ENCODE measurements at places on chromosomes 7 and 10.

GRCh38 chr7:50584793-50585408, 19.7 kb upstream of the DDC start:
- no peak for DNase-seq

- no peak for DNase-seq
Measured at GRCh38 chr7:83921941-83922607, 272.5 kb downstream of the SEMA3A start.

GRCh38 chr10:128777342-128777741, 651.1 kb upstream of the MKI67 start:
- no peak for DNase-seq

GRCh38 chr7:40640566-40640965, 505.8 kb downstream of the SUGCT start:
- no peak for DNase-seq

GRCh38 chr10:2150288-2150687, 413.0 kb upstream of the ADARB2 start:
- no peak for DNase-seq

GRCh38 chr7:771234-772004, 44.3 kb upstream of the PRKAR1B start:
- DNase-seq, result no peak

DNA sequence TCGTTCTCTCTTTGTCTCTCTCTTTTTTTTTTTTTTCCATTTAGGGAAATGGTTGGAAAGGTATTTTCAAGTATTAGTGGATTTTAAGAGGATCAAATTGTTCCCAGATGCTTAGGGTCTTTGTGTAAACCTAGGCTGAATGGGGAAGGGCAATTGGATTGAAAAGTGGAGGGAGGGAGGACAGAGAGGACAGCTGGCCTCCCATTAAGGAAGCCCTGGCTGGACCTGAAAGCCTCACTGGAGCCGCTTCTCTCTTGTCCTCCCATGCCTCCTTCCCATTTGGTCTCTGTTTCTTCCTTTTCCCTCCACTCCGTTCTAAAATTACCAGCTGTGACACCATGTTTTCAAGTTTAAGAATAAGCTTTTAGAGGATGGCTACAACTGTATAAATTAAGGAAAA, 104.1 kb downstream of the TACC2 start:
- DNase-seq, result no peak

GRCh38 chr10:112045938-112046337, 137.6 kb downstream of the GPAM start:
- DNase-seq, result no peak

DNA sequence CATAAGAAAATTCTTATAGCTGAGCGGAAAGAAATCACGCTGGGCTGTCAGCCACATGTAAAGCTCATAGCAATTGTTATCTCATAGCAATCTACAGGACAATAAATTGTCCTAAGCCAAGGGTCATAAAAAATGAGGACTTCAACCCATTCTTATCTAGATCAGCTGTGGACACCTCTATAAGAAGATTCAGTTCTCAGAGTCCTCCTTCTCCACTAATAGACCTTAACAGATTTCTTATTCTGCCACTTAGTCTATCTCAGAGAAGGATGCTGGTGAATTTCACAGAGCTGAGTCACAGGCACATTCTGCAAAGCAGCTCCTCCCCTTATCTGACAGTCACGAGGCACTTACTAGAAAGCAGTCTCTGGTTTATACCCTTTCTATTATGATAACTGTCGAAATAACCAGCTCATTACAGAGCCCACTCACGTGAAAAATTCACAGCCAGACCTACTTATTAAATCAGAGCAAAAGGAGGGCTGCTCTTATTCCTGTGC, 185.3 kb upstream of the PCLO start:
- no peak for DNase-seq

- DNase-seq, result no peak
Measured at GRCh38 chr10:27447540-27447939, 56.6 kb upstream of the RAB18 start.

DNA sequence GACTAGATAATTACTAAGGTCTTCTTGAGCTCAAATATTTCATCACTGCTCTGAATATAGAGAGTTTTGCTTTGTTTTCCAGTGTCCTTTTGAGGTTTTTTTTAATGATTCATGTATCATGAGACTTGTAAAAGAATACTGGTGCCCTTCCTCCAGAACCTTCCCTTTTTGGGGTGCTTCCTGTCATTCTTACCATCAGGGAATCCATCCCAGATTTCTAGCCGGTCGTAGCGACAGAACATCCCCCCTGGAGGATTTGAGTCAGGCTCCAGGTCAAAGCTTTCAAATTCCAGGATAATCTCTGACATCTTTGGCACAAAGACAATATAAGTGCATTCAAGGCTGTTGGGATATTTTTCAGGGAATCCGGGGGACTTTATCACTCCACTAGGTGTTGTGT, 71.0 kb downstream of the NRP1 start:
- no peak for DNase-seq

GRCh38 chr10:6563731-6564130, 16.3 kb downstream of the PRKCQ start:
- no peak for DNase-seq

GRCh38 chr7:3589752-3590151, 288.7 kb downstream of the SDK1 start:
- peak; percentile 69 for DNase-seq

DNA sequence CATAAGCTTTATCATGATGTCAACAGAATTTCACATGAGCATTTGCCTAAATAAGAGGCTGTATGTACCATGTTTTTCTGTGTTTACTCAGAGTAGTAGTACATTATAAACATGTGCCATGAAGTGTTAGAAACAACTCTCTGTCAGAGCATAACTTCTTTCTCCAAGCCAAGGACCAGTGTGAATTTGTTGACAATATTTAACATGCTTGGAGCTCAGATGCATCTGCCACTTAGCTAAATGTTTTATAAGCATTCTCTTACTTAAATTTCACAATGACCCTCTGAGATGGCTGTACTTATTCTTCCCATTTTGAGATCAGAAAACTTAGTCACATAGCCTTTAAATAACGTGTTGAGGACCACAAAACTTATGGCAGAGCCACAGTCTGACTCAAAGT, 105.0 kb downstream of the SEMA3D start:
- DNase-seq, result no peak

DNA sequence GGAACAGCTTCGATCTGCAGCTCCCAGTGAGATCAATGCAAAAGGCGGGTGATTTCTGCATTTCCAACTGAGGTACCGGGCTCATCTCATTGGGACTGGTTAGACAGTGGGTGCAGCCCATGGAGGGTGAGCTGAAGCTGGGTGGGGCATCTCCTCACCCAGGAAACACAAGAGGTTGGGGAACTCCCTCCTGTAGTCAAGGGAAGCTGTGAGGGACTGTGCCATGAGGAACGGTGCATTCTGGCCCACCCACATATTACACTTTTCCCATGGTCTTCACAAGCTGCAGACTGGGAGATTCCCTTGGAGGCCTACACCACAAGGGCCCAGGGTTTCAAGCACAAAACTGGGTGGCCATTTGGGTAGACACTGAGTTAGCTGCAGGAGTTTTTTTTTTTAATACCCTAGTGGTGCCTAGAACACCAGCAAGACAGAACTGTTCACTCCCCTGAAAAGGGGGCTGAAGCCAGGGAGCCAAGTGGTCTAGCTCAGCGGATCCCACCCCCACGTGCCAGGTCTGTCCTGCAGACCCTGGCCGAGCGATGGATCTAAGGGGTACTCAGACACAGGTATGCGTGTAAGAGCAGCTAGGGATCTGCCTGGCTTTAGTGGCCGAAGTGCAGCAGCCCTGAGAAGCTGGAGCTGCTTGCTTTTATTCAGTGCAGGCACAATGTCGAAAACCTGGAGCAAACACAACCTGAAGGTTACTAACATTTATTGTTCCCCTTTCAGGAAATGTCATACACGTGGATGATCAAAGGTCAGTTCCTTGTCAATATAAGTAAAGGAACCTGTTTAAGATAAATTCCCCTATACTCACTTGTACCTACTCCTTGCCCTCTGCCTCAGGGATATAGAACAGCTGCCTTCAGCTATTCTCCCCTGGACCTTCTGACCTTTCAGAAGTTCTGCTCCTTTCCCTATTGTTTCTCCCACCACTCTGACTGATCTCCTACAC, 3.1 kb upstream of the SAMD9 start:
- no peak for DNase-seq

- no peak for DNase-seq
Measured at GRCh38 chr7:111540199-111540815, 22.0 kb downstream of the IMMP2L start.

- no peak for DNase-seq
Measured at GRCh38 chr7:106844279-106844997, 20.6 kb upstream of the PIK3CG start.

GRCh38 chr10:70158113-70158512, 11.6 kb upstream of the TYSND1 start:
- DNase-seq, result no peak

DNA sequence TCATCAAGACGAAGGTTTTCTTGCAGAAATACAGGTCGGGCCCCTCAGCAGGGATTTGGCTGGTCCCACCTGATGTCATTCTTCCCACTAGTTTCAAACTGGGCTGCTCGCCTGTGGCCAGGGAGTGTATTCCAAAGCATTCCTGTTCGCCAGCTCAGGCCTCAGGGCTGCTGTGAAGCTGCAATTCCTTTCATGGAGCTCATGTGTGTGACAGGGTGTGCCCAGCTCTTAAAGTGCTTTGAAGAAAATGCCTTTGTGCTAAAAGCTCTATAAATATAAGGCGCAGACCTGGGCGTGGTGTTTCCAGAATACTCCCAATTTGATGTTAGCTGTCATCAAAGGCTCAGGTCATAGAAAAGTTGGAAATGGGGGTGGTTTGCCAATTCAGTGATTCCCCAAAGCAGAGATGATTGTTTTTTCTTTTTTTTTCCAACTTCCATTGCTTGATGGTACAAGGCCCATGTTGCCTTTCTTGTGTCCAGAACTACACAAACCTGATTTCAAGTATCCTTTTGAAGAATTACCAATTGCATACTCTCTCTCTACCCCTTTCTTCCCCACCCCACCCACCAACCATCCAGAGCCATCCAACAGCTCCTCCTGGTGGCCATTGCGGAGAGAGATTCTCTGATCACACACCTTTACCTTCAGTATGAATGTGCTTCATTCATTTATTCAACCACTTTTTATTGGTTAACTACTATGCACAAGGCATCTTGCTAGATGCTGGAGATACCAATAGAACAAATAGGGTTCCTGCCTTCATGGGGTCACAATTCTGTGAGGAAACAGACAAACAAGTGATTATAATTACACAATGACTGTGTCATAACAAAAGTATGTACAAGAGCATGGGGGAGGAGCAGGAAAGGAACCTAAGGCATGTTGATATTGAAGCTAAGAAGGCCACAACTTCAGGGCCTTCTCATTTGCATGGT, 297.3 kb upstream of the LYZL1 start:
- no peak for DNase-seq

Data from NCI-H526 treated with DMSO at 0.1 percent for 48 hours (cell line).